ENCODE measurements at places on chromosomes 5 and 9.

- peak; percentile 50 for DNase-seq
These were observed 107.3 kb downstream of the CD180 start for GRCh38 chr5:67089200-67089725.

- no peak for DNase-seq
These were observed 565.5 kb upstream of the CDH6 start for GRCh38 chr5:30627945-30628344.

GRCh38 chr9:19378647-19379046 lies 1.4 kb downstream of the RPS6 start:
- DNase-seq: no peak

DNA sequence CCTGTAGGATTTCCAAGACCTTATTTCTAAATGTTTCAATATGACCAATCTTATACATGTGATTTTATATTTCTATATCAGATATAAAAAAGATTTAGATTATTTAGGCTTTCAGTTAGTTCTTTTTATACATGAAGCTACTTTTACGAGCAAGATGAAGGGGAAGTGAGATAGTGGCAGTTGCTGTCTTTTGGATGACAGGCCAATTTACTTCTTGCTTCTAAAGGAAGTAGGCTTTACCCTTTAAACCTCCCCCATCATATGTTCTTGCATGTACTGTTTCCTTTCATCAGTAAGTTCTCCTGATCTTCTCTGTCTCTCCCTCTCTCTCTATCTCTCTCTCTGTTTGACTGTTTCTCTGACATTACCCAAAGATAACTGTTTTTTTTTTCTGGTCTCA lies 4.0 kb upstream of the TYRP1 start:
- no peak for DNase-seq

- peak; percentile 95 for DNase-seq
These were observed at the start of gene ANGPTL2 for GRCh38 chr9:127122176-127123063. Gene ANGPTL2 (minus strand): TSS chr9:127122635. CDS start chr9:127108731, 13,904 bp downstream.

DNA sequence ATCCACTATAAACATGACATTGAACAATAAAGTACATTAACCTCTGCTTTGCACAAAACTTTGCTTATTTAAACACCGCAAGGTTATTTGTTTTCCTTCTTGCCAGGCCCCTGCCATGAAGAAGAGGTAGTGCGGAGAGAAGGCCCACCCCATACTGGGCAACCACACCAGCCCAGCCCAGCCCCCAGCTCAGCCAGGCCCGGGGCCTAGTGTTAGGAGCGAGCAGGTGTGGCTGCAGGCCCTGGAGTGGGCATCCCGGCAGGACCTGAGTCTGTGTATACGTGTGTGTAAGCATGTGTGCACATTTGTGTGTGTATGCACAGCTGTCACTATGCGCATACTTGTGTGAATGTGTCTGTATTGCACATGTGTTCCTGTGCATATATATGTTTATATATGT lies 90.4 kb upstream of the MVB12B start:
- no peak for DNase-seq

GRCh38 chr5:75721573-75721972 lies 4.3 kb upstream of the POC5 start:
- no peak for DNase-seq

GRCh38 chr5:10757043-10757442 lies 4.0 kb downstream of the DAP start:
- no peak for DNase-seq

DNA sequence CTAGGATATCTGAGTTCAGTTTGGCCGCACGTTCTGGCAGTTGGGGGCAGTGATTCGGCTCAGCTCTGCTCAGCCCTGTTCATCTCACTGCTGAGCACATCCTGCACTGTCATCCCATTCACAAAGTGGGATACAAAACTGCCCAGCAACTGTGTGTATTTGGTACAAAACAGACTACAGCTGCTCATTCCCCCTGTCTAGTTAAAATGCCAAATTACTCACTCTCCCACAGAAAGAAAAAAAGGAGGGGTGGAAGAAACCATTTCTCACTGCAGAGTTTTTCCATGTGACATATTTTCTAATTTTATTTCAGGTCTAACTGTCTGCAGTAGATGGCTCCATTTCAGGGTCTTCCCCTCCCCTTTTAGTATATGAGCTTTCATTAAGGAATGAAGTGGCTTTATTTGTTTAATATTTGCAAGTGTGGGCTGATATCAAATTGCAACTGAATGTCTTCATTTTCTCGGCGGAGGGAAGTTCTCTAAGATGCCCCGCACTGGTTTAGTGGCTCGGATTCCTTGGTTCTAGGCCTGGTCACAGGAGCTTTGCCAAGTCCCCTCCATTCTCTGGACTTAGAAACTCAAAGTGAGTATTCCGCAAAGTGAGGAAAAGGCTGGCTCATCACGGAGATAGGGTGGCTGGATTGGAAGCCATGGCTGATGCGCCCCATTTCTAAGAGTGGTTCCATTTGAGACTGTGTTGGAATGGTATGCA lies 14.7 kb downstream of the COL15A1 start:
- DNase-seq: peak; percentile 95

DNA sequence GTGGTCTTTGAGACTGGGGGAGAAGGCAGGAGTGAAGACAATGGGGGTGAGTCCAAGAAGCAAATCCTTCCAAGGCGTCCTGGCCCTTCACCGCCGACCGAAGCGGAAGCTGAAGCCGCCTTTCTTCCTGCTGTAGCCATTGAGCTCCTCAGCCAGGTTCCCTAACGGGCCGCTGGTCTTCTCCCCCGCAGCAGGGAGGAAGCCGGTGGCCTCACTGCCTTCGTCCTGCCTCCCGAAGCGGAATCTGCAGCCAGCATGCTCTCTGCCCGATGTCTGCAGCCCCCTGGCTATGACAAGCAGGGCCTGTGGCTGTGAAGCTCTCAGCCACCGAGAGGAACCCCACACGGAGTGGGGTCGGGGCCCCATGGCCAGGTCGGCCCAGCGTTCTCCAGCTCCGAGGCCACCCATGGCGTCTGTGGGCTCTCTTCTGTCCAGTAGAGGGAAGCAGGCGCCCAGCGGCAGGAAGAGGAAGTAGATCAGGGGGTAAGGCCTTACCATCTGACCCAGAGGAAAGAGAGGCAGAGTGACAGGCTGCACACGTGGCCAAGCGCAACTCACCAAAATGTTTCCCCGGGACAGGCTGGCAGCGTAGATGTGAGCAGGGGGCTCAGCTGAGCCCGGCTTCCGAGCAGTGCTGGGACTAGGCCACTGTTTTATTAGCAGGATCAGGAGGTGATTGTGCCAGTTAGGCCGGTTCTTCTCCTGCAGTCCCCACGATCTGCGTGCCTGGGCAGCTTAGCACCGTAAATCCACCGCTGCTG lies 3.1 kb downstream of the QRFP start:
- DNase-seq: no peak

- no peak for DNase-seq
These were observed 1.9 kb downstream of the PCA3 start for GRCh38 chr9:76766126-76766525.

GRCh38 chr9:34158362-34158869 lies 20.4 kb upstream of the UBAP1 start:
- DNase-seq: peak; percentile 59

- no peak for DNase-seq
These were observed 68.2 kb upstream of the EGFLAM start for GRCh38 chr5:38190111-38190510.

DNA sequence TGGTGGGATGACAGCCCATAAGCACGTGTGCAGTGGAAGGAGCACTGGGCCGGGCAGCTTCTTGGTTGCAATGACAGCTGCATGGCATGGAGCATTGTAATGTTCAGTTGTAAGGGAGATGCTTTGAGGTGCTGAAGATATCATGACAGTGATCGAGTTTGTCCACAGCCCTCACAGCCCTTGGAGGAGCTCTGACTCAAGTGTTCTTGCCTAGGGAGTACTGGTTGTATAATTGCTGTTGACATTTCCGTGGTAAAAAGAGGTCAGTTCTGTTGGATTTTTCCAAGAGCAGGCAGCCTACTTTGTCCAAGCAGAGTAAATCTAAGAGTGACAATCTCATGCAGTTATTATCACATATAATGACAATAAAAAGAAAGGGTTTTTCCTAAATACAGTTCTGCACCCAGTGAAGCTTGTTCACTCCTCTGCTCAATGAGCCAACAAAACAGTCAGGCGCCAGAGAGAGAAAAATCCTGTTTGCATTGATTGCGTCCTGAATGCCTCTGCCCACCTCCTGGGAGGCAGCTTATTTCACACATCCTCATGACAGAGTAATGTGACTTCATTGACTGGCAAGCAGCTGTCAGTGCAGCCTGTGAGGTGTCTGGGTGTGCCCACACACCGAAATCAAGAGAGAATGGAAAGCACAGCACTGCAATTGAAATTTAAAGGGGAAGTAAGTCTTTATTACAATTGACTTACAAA lies 248.0 kb downstream of the NTRK2 start:
- DNase-seq: no peak

- peak; percentile 85 for DNase-seq
These were observed 79.3 kb downstream of the SLC28A3 start for GRCh38 chr9:84261070-84261746.

- peak; percentile 36 for DNase-seq
These were observed 153.0 kb downstream of the HMHB1 start for GRCh38 chr5:143964919-143965318.

GRCh38 chr9:12760758-12761157 lies 14.1 kb upstream of the LURAP1L start:
- peak; percentile 26 for DNase-seq

- no peak for DNase-seq
These were observed 187.4 kb upstream of the SLC24A2 start for GRCh38 chr9:19976226-19976625.

DNA sequence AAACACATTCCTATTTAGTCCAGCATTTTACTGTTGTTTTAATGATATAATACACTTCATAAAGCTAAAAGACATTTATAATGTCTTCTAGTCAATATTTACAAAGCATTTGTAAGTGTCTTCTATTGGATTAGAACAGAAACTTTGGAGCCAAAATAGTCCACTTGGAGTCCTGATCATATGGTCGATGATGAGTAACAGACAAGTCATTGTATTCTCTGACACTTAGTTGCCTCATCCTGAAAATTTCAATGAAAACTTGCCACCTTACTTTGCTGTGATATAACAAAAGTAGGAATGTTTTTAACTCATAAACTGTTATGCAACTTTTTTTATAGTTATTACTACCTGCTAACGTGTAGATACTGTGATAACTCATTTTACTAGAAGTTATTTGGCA lies 132.5 kb downstream of the GABRB2 start:
- DNase-seq: peak; percentile 4

- DNase-seq: no peak
These were observed 1371.0 kb upstream of the CDH6 start for GRCh38 chr5:29822521-29822920.

DNA sequence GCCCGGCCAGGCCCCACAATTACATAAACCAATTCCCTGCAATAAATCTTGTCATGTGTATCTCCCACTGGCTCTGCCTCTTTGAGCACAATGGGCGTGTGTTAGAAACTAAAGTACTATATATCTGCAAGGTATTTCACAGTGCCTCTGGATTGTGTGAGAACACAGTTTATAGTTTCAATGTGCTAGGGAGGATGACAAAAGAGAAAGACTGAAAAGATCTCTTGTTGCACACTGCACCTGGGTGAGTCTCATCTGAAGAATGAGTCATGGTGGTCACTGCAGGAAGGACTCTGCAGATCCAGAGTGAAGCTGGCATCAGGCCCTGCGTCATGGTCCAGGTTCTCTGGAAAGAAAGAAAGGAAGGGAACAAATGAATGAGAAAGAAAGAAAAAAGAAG lies 20.7 kb upstream of the CTSV start:
- peak; percentile 5 for DNase-seq

GRCh38 chr9:121023064-121023463 lies 27.0 kb downstream of the C5 start:
- peak; percentile 35 for DNase-seq

- DNase-seq: peak; percentile 44
These were observed 67.1 kb downstream of the EHMT1 start for GRCh38 chr9:137685741-137686420.

DNA sequence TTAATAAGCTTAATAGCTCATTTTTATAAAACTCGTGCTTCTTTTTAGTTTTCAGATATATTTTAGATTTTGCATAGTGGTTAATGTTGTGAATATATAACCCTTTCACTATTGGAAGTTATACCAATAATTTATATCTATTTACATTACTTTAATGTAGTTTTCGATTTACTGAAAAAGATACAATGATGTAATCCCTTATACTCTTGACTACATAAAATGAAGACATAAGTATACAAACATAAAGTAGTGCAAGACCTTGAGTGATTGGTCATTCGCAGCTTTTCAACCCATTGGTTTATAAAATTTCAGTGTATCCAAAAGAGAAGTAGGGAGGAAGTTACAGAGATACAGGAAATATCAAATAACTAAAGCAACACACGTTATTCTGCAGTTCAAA lies 84.3 kb upstream of the GRHPR start:
- no peak for DNase-seq

DNA sequence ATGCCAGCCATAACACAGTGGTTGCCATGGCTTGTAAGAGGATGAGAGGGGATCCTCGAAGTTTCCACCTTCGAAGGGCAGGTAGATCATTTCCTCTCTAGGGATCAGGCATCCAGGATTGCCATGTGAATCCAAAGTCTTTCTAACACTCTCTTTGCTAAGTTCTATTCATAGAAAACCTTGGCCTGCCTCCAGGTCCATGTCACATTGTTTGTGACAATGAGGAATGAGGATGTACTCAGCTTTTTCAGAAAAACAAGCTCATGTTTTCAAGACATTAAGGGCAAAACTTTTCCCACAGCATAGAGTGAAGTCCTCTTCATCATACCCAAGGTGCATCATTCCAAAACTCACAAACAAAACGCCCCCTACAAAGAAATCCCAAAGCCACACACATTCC lies 19.6 kb downstream of the ESM1 start:
- no peak for DNase-seq

GRCh38 chr5:39639618-39640089 lies 214.9 kb upstream of the DAB2 start:
- DNase-seq: peak; percentile 31

DNA sequence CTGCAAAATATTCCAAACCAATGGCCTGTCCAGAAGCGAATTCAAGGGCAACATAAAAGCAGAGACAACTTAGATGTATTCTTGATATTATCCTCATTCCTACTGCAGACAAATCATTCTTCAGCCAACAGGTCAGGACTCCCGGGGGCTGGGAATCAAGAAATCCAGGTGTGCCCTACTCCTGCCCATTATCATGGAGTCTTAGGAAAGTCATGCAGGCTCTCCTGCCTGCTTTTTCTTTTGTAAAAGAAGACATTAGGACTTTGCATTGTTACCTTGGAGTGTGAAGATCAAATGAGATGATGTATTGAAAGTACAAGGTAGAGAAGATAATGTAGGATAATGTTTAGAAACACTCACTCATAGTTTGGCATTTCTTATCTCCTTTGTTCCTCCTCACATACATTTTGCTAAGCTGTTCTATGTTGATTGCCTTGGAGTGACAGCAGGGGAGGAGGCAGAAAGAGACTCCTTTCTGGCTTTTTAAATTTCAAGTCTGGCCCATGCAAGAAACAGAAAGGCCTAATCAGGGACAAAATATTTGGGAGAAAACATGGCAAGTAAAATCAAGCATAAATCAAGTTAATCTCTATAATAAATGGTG lies 113.8 kb downstream of the SV2C start:
- DNase-seq: no peak

- no peak for DNase-seq
These were observed 42.5 kb downstream of the ALG2 start for GRCh38 chr9:99178912-99179872.

- no peak for DNase-seq
These were observed 220.0 kb downstream of the CACNA1B start for GRCh38 chr9:138097501-138097991.
